A172 (cell line): ENCODE measurements at places on chromosomes 2 and 18.

DNA sequence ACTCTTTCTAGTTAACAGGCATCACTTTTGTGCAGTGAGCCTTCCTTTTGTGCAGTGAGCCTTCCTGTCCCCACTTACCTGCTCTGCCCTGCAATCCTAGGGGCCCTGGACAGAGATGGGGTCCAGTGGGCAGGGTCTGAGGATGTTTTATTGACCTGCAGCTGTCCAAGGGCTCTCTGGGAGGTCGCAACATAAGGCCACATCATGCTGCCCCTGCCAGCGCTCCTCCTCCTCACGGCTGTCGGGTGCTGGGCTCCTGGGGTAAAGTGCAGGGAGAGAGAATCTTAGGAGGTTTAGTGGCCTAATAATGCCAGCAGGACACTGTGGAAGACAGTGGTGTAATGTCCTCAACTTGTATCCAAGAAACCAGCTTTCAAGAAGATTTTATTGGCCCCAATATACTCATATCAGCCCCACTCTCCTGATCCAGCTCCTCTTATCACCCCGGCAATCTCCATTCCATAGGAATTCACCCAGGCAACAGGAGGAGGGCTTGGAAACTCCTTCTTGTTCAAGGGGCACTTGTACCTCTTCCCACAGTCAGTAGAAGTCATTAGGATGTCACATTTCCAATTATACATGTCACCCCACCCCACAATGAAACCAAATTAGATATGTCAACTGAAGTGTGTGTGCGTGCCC lies 41.9 kb upstream of the ASB18 start:
- no peak for DNase-seq

DNA sequence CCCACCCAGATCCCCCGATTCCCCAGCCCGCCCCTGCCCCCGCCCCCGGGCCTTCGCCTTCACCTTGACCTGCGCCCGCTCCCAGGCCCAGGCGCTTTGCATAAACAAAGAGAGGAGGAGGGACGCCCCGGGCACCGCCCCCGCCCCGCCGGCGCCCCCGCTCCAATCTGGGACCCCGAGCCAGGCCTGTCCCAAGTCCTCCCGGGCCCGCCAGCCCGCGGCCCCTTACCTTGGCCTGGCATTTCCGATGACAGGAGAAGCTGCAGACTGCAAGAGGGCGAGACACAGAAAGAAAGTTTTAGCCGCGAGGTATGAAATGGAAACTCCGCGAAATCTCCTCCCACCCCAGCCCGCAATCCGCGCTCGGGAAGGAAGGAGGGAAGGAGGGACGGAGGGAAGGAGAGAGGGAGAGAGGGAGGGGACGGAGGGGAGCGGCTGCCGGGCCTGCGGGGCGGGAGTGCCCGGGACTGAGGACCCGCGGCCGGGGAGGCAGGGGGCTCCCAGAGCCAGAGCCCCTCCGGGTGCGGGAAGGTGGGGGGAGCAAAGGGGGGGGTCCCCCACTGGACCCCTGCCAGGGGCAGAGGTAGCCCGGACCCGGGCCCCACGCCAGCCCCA lies 24.2 kb downstream of the TNS1 start:
- DNase-seq = no peak

GRCh38 chr2:55620123-55620779 lies 2.8 kb upstream of the PPP4R3B start:
- no peak for DNase-seq

GRCh38 chr2:10132596-10132995 lies 10.1 kb downstream of the RRM2 start:
- no peak for DNase-seq

- no peak for DNase-seq
Observed at GRCh38 chr2:238102865-238103264, 2.7 kb downstream of the ESPNL start.

GRCh38 chr2:105581555-105581944 lies 163.2 kb upstream of the NCK2 start:
- no peak for DNase-seq

DNA sequence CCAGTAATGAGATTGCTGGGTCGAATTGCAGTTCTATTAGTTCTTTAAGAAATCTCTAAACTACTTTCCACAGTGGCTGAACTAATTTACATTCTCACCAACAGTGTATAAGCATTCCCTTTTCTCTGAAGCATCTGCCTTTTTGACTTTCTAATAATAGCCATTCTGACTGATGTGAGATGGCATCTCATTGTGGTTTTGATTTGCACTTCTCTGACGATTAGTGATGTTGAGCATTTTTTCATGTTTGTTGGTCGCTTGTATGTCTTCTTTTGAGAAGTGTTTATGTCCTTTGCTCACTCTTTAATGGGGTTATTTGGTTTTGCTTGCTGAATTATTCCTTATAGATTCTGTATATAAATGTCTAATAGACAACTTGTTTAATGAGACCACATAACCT lies 69.6 kb upstream of the UGP2 start:
- DNase-seq = no peak

DNA sequence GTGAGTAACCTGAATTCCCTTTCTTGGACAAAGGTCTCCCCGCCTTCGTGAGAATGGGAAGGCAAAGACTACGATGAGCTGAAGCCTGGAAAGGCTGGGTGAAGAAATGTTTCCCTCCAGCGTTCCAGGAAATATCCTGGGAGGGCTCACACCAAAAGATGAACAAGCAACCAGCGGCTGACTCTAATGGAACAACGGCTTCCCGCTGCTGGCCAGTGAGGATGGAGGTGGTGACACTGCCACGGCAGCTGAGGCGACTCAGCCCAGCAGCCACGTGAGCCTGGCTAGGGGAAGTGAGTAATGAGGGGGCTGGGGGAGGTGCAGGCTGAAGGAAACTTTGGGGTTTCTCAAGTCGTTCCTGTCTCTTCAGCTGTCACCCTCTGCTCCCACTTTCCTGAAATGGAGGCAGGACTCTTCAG lies 105.0 kb upstream of the SMAD7 start:
- DNase-seq = peak; percentile 68

GRCh38 chr2:232231554-232231953 lies 147.0 kb upstream of the ALPP start:
- DNase-seq = no peak

- DNase-seq = peak; percentile 18
Observed at GRCh38 chr2:212228743-212229171, 309.8 kb downstream of the ERBB4 start.

DNA sequence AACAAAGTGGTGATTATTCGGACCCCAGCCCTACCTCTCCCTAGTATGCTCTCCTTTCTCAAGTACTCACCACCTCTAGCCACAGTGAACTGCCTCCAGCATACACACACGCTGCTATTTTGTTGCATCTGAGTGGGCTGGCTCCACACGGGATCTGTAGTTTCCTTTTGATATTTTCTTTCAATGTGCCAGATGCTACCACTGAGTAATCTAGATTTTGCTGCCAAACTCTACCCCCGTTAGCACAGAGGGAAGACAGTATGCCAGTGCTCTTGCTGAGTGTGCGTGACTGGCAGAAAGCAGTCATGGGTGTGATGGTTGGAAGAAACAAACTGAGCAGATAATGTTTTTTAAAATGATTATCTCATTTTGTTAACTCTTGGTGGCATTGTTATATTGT lies 11.6 kb downstream of the CFLAR start:
- peak; percentile 71 for DNase-seq

DNA sequence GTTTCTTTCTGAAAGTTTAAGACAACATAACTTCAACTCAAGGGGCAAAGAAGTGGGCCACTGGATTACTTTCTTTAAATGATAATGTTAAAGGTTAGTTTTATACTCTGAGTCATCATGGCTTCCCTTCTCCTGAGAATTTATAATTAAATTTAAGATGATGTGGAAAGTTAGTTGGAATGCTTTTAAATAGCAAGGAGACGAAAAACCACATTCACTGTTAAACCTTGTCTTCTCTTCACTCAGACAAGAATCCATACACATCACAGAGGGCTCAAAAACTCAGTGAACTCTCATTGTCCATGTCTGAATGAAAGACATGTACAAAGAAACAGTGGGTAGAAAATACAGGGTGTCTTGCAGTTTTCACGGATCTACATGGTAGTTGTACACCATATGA lies 65.6 kb downstream of the COL5A2 start:
- no peak for DNase-seq

DNA sequence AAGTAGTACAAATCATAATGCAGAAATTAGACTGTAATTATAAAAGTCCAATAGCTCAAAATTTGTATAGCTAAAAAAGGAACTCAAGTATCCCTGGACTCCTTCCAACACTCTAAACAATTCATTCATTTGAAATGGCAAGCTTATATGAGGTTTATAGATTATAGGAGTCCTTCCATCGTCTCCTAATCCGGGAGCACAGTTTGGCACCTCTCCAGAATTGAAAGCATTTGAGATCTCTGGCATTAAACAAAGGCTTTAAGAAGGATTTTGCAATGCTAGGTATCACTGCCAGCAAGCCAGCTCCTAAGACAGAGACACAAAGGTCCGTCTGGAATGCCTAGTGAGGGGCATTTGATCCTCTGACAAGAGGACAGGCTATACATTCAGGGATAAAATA lies 90.9 kb downstream of the ACVR1 start:
- no peak for DNase-seq
